ENCODE measurements at places on chromosomes 12 and 14. TPM values are rescaled to one million over a fixed set of nuclear protein-coding genes. Genes with fewer than 3 reads are reported as not detected.

Gene XRCC3
- 9.8 TPM for total RNA-seq

DNA sequence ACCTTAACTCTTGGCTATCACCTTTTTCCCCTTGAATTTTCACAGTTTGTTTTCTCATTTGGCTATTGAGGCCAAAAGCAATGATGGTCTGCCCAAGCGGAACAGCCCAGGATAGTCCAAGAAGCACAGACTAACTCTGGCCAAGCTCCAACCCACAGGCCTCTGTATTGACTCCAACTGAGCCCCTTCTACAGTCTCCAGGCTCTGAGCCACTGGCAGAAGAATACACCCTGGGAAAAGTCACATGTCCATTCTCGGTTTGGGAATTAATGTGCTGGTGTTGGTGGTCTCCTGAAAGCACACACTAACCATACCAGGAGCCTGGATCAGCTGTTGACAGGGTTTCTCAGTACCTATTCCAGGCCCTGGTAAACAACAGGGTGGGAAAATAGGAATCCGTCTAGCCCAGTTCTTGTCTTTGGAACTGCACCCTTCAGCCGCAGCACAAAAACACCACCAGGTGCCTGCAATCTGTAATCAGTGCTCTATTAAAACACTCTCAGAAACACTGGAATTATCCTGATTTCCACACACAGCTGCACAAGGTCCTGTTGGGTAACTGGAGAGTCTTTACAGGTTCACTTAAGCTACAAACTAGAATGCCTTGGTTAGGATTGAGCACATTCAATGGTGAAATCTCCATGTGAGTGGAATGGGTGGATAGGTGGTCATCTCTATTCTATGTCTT is 63.6 kb downstream of the STXBP6 start:
- DNase-seq: no peak

DNA sequence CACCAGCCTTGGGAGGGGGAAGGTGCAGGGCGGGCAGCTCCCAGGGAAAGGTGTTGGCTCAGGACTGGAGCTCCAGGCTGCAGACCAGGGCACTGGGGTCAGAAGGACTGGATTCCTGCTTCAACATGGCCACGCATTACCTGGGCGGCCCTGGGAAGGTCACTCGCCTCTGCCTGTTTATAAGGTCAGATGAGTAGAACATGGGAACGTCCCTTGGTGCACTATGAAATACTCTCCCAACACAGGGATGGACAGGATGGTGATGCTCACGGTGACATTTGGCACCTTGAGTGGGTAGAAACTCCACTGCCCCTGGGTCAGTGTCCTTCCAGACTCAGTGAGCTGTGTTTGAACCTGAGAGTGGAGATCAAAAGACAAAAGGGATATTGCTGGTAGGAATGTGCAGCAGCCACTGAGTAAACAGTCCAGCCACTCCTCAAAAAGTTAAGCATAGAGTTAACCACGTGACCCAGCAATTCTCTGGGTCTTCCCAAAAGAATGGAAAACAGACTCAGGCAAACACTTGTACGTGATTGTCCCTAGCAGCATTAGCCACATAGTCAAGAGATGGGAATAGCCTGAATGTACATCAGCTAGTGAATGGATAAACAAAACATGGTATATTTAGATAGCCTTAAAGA is 9.1 kb upstream of the BDKRB2 start:
- DNase-seq: no peak

DNA sequence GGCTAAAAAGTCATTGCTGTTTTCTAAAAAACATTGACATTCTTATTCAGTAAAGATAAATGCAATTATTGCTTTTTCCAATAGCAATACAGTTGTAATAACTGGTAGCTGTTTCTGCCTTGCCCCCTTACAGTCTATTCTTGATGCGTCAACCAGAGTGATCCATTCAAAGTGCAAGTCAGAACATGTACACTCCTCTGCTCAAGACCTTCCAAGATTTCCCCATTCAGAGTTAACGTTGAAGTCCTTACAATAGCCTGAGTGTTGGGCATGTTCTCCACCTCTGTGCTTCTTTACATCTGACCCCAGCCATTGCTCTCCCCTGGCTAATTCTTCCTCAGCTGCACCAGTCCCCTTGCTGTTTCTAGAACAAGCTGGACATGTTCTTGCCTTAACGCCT is 24.3 kb downstream of the VRK1 start:
- DNase-seq: no peak

GRCh38 chr12:25992026-25992782 is 33.7 kb downstream of the RASSF8 start:
- no peak for DNase-seq

Measured in frontal cortex (tissue), 4 donors.